ENCODE measurements at places on chromosomes 16 and 17. TPM values are rescaled to one million over a fixed set of nuclear protein-coding genes. Genes with fewer than 3 reads are reported as not detected.

Gene CCL18
- total RNA-seq, result not detected

Gene ZNF594
- total RNA-seq, result 7.8 TPM

Gene ABCA10
- 0.69 TPM for total RNA-seq

Gene CD7
- total RNA-seq, result not detected

Gene STH
- total RNA-seq, result not detected

Gene RNFT1
- 22.0 TPM for total RNA-seq

Gene KRT31
- total RNA-seq, result not detected

Gene HOXB13
- under 0.01 TPM for total RNA-seq

Gene HS3ST3B1
- total RNA-seq, result 9.2 TPM

Gene ZACN
- not detected for total RNA-seq

Gene ZNF276
- total RNA-seq, result 9.5 TPM

Gene RNF227
- total RNA-seq, result 5.1 TPM

Gene BEAN1
- not detected for total RNA-seq

Gene TRIM16
- total RNA-seq, result 104 TPM

Gene ZNF423
- under 0.01 TPM for total RNA-seq
